ENCODE measurements at places on chromosomes 5 and 9. TPM values are rescaled to one million over a fixed set of nuclear protein-coding genes. Genes with fewer than 3 reads are reported as not detected.

IL11RA gene
- total RNA-seq = 90.3 TPM

CER1 gene
- not detected for total RNA-seq

NNT gene
- 77.8 TPM for total RNA-seq

SLC46A2 gene
- not detected for total RNA-seq

IL6ST gene
- total RNA-seq = 321 TPM

BHMT gene
- 0.36 TPM for total RNA-seq

ORM1 gene
- not detected for total RNA-seq

SMARCA2 gene
- total RNA-seq = 75.0 TPM

GGTA1 gene
- total RNA-seq = 12.8 TPM

REXO4 gene
- total RNA-seq = 16.3 TPM

GPX3 gene
- 616 TPM for total RNA-seq

PCDHGA5 gene
- total RNA-seq = 5.3 TPM

RNF208 gene
- not detected for total RNA-seq

EHMT1 gene
- 60.4 TPM for total RNA-seq

PITX1 gene
- total RNA-seq = 5.8 TPM

TNIP1 gene
- 59.6 TPM for total RNA-seq

C5orf34 gene
- 1.1 TPM for total RNA-seq

OTP gene
- total RNA-seq = not detected

C9orf153 gene
- 0.99 TPM for total RNA-seq

RNF14 gene
- 62.1 TPM for total RNA-seq

TEX48 gene
- not detected for total RNA-seq

F12 gene
- not detected for total RNA-seq

PCDHGA4 gene
- total RNA-seq = 5.6 TPM

PCDHGA10 gene
- 10.2 TPM for total RNA-seq

PRSS3 gene
- total RNA-seq = not detected

C5orf58 gene
- total RNA-seq = not detected

AGXT2 gene
- total RNA-seq = not detected

TMEM215 gene
- not detected for total RNA-seq

TLE4 gene
- total RNA-seq = 60.9 TPM

YIPF5 gene
- total RNA-seq = 44.6 TPM

IFNB1 gene
- not detected for total RNA-seq

IRX2 gene
- total RNA-seq = not detected

CTXN3 gene
- not detected for total RNA-seq

N4BP3 gene
- 3.0 TPM for total RNA-seq

NME5 gene
- 3.3 TPM for total RNA-seq

Measured in sigmoid colon (tissue), 7 donors.